ENCODE measurements at places on chromosomes 2 and 18.

GRCh38 chr18:2653467-2653866, 2.1 kb upstream of the SMCHD1 start:
- no peak for DNase-seq

DNA sequence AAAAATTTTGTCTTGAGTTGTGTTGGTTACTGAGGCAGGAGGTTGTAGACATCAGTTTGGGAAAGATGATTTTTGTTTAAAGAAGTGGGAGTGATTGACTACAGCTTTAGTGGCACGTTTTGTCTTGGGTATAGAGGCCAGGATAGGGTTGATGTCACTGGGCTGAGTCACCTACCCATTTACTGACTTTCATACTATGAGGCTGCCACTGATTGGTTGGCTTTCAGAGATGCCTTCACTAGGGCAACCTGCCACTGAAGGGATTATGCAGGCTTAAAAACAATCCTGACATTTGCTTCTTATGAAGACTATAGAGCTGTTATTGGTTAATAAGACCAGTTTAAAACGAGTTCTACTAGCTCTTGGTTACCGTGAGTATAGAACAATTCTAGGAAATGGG, 479.1 kb downstream of the SOX11 start:
- no peak for DNase-seq

DNA sequence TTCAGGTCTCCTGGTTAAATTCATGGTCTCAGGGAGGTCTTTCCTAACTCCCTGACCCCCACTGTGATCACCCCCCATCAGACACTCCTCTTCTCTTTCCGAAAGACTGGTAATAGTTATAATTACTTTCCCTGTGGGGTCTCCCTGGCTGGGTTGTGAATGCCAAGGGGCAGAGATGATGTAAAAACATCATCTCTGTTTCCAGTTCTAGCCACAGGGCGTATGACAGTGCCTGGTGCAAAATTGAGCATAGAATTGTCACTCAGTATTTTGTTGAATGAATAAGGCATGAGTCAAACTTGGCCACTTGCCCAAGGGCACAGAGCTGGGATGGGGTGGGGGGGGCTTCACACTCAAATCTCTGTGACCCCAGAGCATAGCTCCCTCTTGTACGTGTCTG, 65.2 kb downstream of the LTBP1 start:
- no peak for DNase-seq

DNA sequence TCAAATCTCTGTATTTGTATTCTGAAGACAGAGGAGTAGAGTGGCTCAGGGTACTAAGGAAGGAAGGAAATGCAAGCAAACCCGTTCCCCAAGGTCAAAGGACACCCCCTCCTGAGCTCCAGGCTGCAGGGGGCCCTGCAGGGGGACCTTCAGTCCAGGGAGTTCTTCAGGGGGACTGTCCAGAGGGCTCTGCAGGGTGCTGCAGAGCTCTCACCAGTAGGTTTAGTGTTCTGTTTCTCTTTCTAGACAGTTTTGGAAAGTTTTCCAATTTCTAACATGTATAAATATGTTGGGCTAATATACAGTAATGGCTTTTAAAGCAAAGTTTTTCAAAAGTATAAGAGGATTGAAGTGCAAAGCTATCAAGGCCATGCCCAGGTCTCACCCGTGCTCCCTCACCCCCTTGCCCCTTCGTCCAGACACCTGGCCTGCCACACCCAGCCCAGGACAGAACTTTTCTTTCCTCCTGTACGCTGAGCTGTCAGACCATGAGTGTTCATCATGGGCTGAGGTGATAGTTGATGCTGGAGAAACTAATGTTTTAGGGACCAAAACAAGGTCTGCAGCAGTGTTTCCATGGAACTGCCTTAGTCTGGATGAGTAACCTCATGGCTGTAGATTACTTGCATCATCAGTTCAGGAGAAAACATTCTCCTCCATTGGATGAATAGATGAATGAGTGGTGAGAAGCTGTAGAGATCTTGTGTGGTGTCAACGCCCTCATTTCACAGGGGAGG, 134.2 kb downstream of the GLI2 start:
- no peak for DNase-seq

DNA sequence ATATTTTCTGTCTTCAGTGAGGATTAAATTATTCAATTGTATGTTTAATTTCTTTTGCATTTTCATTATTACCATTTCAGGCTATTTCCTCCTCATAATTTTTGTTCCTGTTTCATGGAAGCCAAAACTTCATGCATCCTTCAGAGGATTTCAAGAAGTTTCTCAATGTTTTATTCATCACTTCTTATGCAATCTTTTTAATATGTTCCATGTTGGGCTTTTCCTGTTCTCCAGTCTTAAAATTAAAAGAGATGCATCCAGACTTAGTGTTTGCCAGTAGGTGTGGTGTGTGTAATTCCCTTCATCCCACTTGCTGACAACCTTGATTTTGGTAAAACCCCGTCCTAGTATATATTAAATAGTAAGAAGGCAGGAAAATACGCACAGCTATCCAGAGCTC, 190.0 kb downstream of the EN1 start:
- DNase-seq = no peak

GRCh38 chr2:206127656-206128055, 31.6 kb downstream of the NDUFS1 start:
- DNase-seq = no peak

- DNase-seq = no peak
Measured at GRCh38 chr2:156562124-156562523, 125.9 kb downstream of the GPD2 start.

DNA sequence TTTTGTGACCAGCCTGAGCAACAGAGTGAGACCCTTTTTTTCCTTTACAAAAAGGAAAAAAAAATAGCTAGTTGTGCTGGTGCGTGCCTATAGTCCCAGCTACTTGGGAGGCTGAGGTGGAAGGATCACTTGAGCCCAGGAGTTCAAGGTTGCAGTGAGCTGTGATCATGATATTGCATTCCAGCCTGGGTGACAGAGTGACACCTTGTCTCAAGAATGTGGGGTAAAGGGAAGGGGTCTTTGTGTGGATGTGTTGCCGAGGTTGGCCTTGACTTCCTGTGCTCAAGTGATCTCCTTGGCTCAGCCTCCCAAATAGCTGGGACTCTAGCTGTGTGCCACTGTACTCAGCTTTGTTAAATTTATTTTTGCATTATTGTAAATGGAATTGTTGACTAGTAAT, 120.6 kb downstream of the ZNF407 start:
- no peak for DNase-seq

DNA sequence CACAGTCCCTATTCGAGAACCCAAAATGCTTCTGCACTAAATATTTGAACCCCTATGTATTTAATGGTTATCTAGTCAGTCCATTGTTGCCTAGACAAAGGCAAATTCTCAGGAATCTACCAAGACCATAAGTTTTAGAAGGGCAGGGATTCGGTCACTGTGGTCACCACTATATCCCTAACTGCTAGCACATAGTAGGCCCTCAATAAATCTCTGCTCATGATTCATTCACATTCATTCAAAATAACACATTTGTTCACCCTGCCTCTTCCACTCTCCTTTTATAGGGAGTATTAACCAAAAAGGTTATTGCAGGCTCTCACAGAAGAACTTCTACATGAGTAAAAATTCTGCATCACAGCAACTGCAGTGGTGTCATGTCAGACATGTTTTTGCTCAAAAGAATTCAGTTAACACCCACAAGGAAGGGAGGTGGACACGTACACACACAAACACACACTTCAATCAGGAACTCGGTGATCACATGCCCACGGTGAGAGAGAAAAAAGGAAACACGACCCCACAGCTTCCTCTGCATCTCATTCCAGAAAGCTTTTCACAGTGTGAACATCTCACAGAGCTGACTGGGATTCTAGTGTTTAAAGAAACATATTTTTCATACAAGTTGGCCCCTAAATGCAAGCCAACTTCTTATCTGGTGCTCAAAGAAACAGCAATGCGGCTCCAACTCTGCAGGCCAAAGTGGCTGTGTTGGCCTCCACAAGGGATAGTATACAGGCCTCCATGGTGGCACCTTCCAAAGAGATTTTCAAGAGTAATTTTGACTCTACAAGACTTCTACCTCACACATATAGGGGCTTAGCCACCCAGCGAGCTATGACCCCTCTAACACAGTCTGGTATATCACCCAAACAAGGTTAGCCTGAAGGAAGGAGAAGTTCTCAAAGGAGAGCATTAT, 98.0 kb downstream of the ANKRD44 start:
- DNase-seq = no peak

DNA sequence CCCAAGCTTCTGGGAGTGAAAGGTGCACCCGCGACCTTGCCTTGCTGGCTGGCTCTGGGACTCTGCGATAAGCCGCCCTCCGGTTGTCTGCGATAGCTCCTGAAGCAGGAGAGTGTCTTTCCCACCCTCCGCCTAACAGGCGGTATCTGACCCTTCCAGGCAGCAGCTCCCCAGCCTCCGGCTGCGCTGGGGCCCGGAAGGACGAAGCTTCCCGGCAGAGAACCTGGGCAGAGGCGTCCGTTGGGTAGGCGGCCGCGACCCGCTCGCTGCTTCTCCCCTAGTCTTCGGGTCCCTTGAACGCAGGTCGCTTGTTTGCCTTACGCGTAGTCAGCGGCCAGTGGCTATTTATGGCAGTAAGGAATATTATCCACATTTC, 446 bp upstream of the RHBDD1 start:
- no peak for DNase-seq

GRCh38 chr2:238864207-238865014, 16.5 kb downstream of the TWIST2 start:
- DNase-seq = no peak

GRCh38 chr2:173231042-173231441, 123.6 kb upstream of the CDCA7 start:
- DNase-seq = no peak

- no peak for DNase-seq
Measured at GRCh38 chr2:206164261-206164862, 4.7 kb downstream of the EEF1B2 start.

- DNase-seq = no peak
Measured at GRCh38 chr18:55001394-55002024, 42.2 kb upstream of the CCDC68 start.

DNA sequence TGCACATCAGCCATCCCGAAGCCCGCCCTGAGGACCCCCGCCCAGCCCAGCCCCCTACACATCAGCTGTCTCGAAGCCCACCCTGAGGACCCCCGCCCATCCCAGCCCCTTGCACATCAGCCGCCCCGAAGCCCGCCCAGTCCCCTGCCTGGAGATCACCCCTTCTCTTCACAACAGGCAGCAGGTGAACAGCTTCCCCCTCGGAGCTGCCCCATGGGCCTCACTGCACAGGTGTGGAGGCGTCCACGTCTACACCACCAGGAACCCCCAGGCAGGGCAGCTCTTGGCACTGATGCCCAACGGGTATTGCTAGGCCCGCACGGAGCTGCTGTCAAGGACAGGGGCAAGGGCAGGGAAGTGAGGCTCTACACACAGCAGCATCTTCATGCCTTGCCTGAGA, 137.6 kb downstream of the HDAC4 start:
- no peak for DNase-seq

GRCh38 chr2:204486805-204487204, 58.5 kb upstream of the PARD3B start:
- no peak for DNase-seq

All from stimulated activated CD8-positive, alpha-beta memory T cell treated with anti-CD3 and anti-CD28 coated beads, Interleukin-15, amount 100 ng/mL, for 1 hour (primary cell).